ENCODE measurements at places on chromosomes 5 and 9.

GRCh38 chr9:129278391-129279237, 100.6 kb upstream of the IER5L start:
- DNase-seq: peak; percentile 2

DNA sequence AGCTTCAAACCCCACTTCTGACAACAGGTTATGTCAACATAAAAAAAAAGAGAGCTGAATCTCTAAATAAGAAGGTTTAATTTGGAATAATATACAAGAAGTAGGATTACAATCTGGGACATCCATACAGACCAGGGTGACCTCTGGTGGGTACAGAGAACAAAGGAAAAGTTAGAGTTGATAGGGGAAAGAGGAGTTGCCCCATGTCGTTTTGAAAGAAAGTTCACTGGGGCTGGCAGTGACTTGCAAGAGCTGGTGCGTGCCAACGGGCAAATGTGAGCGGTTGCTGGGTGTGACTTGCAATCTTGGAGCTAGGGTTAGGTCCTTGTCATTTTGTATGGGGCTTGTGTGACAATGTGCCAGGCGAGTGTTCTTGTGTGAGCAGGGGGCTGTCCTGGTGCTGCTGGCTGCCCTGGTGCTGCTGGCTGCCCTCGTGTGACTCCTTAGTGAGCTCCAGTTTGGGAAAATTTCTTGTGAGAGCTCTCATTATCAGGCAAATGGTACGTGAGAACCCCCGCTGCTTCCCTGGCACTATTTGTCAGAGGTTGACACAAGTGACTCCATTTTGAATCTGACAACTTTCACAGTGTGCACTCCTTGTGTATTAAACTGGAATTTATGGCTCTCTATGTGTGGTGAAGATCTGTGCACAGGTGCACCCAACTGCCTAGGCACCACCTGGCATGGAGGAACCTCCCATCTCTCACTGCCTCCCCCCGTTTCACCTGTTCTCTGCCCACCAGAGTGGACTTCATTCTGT, 69.8 kb downstream of the UBE2QL1 start:
- DNase-seq: no peak

DNA sequence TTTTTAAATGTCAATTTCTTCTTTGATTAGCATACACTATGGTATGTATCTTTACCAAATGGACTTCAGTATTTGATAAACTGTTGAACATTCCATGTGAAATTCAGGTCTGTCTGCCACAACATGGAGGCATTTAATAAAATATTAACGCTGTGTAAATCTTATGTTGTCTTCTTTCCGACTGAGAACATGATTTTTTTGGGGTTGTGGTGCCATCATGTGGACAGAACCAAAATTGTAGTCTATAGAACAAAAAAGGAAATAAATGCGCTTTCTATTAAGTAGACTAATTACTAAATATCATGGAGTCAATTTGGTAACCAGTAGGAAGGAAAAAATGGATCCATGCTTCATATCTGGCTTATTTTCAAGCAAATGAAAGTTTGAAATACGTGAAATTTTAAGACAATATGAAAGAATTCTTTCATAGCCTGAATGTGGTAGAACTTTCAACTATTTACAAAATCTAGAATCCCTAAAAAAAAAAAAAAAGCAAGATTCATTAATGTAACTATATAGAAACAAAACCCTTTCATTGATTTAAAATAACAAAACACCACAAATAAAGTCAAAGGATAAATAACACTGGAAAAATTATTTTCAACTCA, 2.8 kb upstream of the PLK2 start:
- no peak for DNase-seq

DNA sequence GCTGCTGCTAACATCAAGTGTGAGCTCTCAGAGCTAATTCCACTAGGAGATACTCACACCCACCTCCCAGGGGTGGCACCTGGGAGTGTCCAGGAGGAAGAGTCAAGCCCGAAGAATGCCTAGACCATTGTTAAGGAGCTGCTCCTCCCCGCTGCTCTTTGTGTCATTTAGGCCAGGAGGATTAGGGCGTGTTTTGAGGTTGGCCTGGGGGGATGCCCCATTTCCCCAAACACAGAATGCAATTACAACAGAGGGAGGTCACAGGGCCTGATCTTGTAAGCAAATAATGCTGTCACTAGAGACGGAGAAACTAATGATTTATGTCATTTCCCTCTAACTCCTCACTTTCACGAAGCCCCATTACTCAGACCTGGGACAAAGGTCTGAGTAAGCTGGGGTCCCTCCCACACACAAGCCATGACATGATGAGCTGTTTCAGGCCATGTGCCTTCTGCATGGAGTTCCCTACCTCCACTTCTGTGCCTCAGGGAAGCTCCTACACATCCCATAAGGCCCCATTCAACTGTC, 312.5 kb downstream of the ACTL7B start:
- DNase-seq: no peak

DNA sequence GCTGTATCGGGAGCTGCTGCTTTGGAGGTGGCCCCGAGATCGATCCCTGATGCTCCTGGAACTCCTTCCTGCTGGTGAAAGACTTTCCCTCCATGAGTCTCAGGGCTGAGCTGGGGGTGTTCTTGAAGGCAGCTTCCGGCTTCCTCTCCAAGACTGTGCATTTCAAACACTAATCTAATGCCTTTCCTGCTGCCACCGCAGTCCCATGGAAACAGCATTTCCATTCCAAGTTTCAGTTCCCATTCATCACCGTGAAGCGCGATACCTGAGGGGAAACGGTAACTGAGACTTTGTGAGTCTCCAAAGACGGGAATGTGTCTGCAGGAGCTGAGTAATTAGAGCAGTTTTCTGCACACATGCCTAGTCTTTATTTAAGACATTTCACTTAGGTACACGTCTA, 230.1 kb downstream of the PAX5 start:
- no peak for DNase-seq

DNA sequence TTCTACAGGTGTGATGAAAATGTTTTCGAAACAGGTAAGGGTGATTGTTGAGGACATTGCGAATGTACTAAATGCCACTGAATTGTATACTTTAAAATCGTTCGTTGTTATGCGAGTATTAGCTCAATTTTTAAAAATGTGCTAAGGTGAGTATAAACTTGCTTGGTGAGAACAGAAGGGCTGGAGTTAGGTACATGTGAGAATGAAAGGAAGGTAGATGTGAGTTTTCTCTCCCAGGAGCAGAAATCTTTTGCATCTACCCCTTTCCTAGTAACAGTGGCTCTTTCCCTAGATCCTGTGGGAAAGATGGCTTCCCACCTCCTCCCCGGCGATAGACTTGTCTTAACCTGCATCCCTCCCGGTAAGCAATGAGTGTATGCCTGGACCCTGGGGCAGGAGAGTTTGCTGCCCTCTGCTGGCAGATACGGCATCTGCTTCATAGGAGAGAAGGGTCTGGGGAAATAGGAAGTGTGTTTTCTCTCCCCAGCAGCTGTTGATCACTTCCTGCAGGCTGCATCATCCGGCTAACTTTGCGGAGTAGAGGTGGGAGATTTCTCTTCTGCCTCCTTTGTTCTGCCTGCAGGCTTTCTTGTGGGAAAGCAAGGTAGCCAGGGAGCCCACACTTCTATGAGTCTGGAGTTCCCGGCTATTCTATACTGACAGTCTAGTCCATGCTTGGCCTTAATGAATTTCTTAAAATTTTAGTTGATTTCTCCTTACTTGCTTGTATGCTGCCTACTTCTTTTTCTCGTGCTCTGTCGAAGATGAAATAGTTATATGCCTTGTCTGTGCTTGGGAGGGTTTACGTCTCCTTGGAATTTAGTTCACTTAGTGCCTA, 373.3 kb upstream of the SEMA6A start:
- peak; percentile 9 for DNase-seq

GRCh38 chr9:113648048-113648447, 184.5 kb downstream of the RGS3 start:
- DNase-seq: no peak

- DNase-seq: no peak
Measured at GRCh38 chr9:127202461-127203169, 62.0 kb upstream of the GARNL3 start.

DNA sequence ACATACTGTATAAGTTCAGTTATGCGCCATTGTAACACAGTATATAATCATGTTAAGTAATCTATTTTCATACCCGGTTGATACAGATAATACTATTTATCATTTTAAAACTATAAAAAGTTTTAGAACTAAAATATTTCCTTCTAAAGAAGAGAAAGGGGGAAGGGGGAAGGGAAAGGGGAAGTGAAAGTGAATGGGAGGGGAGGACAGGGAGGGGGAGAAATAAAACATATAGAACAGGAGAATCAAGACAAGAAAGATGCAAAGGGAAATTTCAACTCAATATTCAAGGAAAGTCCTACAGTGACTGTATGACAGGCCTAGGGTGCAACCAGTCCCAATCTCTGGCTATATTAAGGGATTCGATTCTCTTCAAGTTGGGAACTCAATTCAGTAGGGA, 1278.8 kb downstream of the MAT2B start:
- DNase-seq: no peak

DNA sequence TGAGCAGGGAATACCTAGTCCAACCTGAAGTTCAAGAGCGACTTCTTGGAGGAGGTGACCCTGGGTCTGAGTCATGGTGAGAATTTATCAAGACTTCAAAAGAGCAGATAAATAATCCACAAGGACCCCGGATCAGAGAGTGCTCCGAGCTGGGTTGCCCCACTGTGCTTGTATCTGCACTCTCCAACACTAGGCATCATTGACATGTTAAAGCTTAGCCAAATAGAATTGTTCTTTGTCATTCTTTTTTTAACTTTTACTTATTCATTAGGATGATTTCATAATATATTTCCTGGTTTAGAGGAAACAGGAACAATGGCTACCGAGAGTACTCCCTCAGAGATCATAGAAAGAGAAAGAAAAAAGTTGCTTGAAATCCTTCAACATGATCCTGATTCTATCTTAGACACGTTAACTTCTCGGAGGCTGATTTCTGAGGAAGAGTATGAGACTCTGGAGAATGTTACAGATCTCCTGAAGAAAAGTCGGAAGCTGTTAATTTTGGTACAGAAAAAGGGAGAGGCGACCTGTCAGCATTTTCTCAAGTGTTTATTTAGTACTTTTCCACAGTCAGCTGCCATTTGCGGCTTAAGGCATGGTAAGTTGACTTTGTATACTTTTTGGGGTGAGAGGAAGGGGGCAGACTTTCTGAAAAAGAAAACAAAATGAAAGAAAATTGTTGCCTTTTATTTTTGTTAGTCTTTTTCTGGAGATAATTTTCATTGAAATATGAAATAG, at the start of gene CARD6:
Gene CARD6, plus strand, starts transcription at position 300 of the 738 bp plus-strand sequence. Its CDS starts 16 bp downstream, at position 316.
- no peak for DNase-seq

- no peak for DNase-seq
Measured at GRCh38 chr5:8382456-8382855, 513.5 kb downstream of the MTRR start.

- DNase-seq: no peak
Measured at GRCh38 chr5:15577132-15577531, 77.2 kb downstream of the FBXL7 start.

DNA sequence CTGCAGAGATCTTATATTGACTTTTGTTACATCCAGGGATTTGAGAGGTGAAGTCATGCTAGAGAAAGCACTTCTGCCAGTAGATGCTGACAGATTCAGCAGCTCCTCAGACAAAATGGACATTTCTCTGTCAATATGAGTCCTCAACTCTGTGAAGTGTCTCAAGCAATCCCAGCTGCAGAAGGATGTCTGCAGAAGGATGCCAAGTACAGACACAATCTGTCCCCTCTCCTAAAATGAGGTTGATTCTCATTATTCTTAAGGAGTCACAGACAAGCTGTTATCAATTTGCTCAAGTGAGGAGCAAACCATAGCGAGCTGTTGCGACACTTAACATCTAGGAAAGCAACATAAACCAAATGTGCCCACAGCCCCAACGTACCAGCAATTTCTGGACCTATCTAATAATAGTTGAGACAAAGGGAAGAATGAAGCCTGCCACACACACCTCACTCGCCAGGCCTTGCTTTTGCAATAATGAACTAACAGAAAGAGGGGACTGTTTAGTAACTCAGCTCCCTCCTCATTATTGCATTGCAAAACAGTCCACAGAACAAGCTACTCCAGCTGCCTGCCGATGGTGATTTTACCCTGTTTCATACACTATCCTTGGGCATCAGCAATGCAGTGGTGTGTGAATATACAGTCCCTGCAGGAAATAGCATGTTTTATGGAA, 364.2 kb upstream of the PDE4D start:
- no peak for DNase-seq

DNA sequence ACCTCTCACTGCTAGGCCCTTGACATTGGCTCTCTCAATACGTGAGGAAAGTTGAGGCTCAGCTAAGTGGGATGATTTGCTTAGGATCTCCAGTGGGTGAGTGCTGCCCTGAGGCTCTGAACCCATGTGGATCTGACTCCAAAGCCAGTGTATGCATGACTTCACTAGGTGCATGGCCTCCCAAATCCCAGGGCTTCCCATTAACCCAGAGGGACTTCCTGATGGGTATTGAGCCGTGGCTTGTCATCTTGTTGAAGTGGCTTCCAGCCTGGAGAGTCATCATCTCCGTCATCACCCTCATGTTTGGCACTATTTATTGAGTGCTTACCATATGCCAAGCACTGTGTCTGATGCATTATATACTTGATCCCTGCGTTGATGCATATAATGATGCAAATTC, 37.3 kb upstream of the TEX48 start:
- DNase-seq: no peak

- DNase-seq: no peak
Measured at GRCh38 chr9:14312719-14313377, 1.1 kb downstream of the NFIB start.

DNA sequence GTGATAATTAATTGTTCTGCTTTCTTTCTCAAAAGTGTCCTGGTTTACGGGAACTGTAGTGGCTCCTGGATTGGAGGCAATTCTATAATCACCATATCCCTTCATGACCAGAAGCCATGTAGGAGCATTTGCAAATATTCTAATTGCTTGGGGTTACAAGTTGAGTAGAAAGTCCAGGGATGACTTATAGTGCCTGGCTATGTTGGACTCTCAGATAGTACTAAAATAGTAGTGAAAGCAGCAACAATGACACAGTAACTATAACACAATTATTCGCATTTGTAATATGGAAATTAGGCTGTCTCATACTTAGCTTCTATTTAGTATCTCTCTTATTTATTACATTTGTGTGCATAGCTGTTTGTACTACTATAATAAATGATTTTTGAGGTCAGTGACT, 712.5 kb upstream of the GRAMD2B start:
- DNase-seq: no peak

GRCh38 chr5:59893429-59894227, at the start of gene PDE4D:
PDE4D (minus strand) TSS chr5:59893726.
- DNase-seq: no peak

GRCh38 chr5:155129513-155129880, 115.9 kb downstream of the KIF4B start:
- DNase-seq: no peak

- no peak for DNase-seq
Measured at GRCh38 chr5:34582371-34582770, 73.8 kb upstream of the RAI14 start.

All from NCI-H2081 treated with DMSO at 0.1 percent for 48 hours (cell line).